GM13977 (cell line): ENCODE measurements at places on chromosomes 16 and 17.

DNA sequence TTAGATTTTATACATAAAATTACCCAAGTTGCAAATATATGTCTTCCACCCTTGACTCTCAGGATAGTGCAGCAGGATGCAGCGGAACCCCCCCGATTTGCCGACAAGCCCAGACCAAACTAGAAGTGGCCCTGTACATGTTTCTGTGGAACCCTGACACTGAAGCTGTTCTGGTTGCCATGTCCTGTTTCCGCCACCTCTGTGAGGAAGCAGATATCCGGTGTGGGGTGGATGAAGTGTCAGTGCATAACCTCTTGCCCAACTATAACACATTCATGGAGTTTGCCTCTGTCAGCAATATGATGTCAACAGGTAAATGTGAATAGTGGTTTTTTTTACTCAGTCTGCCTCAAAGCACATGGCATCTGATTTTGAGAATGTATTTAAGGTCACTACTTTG is 70.7 kb downstream of the OMG start:
- no peak for DNase-seq

- no peak for DNase-seq
Measured at GRCh38 chr16:79869304-79870015, 268.9 kb upstream of the MAF start.

DNA sequence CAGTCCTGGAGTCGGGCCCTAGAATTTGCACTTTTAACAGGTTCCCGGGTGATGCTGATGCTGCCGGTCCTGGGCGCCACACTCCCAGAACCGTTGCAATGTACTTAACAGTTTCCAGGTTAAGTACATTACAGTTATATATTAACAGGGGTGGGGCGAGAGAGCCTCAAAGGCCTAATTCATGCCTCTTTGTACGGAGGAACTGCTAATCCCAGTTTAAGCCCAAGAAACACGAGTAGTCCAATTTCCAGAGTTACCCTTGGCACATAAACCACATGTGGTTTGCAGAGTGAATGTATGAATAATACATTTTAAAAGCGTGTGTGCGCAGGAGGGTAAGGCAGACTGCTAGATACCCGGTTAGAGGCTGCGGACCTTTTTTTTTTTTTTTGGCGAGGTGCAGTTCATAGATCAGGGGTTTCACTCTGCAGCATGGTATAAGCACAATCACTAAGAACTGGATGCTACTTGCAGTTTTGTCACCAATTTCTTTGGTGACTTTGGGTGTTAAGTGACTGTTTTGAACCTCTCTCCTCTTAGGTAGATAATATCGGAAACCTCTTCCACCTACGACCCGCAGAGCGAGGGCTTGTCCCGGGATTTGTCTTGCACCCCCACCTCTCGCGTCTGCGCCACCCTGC is 713 bp downstream of the COX11 start:
- peak; percentile 35 for DNase-seq

DNA sequence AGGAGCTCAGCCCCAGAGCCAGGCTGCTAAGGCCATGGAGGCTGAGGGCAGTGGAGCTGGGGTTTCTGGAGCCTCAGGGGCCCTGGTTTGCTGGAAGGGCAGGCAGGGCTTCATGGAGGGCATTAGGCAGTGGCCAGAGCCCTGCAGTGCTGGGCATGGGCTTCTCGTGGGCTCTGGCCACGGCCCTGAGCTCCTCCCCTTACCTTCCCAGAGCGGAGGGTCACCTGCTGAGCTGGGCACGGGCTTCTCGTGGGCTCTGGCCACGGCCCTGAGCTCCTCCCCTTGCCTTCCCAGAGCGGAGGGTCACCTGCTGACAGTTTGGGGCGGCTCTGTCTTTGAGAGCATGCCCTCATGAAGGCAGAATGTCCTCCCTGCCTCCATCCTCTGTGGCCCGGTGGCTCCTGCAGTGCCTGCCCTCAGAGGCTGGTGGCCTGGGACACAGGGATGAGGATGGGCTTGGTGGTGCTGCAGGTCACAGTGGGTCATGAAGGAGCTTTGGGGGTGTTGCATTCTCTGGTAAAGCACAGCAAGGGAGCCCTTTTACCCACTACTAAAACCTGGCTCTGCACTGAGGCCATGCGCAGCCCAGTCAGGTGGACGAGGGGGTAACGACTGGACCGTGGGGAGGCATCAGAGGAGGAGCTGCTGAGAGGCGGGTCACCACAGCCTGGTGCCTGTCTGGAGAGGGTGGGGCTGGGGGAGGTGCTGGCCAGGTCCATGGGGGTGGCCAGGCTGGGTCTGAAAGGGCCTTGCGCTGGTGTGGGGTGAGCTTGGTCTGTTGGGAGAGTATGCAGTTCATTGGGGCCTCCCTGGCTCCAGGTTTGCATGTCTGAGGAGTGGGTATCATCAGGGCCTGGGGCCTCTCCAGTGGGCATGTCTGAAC is 2.9 kb upstream of the RNPS1 start:
- DNase-seq: no peak
